Activated CD8-positive, alpha-beta memory T cell treated with anti-CD3 and anti-CD28 coated beads, Interleukin-2, amount 10 ng/mL, durations not matched to agents 7 days and 5 days (primary cell): ENCODE measurements at places on chromosomes 12 and 14. TPM values are rescaled to one million over a fixed set of nuclear protein-coding genes. Genes with fewer than 3 reads are reported as not detected.

The CLEC4D gene
- not detected for total RNA-seq

GRCh38 chr14:100827101-100828021 lies 1.4 kb downstream of the MEG3 start:
- DNase-seq: no peak
- no peak overlapping the region for H3K27ac ChIP-seq
- H3K4me3 ChIP-seq: no peak overlapping the region

- H3K27me3 ChIP-seq: peaks cover 5% of the 10 kb centered on the region
- no peak for DNase-seq
- H3K36me3 ChIP-seq: peaks cover 2% of the 10 kb centered on the region
- no peaks in the 10 kb centered on the region for H3K4me1 ChIP-seq
- no peak overlapping the region for H3K27ac ChIP-seq
Observed at GRCh38 chr12:47557386-47557785, 148.4 kb downstream of the RPAP3 start.

- H3K36me3 ChIP-seq: no peaks in the 10 kb centered on the region
- DNase-seq: no peak
- no peak overlapping the region for H3K27ac ChIP-seq
- peaks cover 2% of the 10 kb centered on the region for H3K4me1 ChIP-seq
Observed at GRCh38 chr12:29067430-29067829, 81.6 kb upstream of the FAR2 start.

GRCh38 chr12:25074113-25074512 lies 120.8 kb downstream of the DNAI7 start:
- no peak overlapping the region for H3K27ac ChIP-seq
- H3K27me3 ChIP-seq: no peaks in the 10 kb centered on the region
- no peak overlapping the region for H3K4me3 ChIP-seq
- H3K4me1 ChIP-seq: peaks cover 12% of the 10 kb centered on the region
- DNase-seq: no peak

GRCh38 chr12:12784911-12785814 lies at the start of gene APOLD1:
TSS of gene APOLD1 (plus strand) at chr12:12785659. CDS start at chr12:12785692, 33 bp downstream.
- peaks cover 42% of the 10 kb centered on the region for H3K4me1 ChIP-seq
- no peak for DNase-seq
- no peaks in the 10 kb centered on the region for H3K36me3 ChIP-seq
- peak within 1 kb of the TSS; percentile 78 for H3K4me3 ChIP-seq
- no peaks in the 10 kb centered on the region for H3K27me3 ChIP-seq

DNA sequence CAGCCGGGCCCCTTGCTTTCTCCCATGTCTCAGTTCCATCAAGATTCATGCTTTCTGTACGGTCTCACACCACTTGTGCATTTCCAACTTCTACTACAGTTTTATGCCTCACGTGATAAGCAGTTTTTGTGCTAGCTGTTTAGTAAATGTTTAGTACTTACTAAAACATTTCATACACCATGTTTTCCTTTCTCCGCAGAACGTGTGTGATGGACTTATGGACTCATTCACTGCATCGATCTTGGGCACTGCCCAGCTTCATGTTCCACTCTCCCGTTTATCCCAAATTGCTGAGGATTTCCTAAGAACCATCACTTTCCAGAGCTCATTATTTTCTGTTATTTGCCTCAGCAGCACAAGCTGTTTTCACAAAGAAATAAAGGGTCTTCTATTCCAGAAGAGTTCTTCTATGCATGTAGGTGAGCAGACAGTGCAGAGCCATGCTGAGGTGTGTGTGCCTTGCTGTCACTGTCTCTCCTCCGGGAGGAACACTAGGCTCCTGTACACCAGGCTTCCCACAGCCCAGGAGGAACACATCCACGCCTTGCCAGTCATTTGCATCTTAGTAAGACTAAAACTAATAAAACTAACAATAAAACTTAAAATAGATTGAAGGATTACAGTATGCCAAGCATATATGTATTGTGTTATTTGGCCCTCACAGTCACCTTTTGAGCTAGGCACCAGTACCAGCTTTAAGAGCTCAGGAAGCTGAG lies 90.3 kb upstream of the EEA1 start:
- H3K36me3 ChIP-seq: no peaks in the 10 kb centered on the region
- H3K27ac ChIP-seq: no peak overlapping the region
- H3K4me3 ChIP-seq: no peak overlapping the region
- H3K27me3 ChIP-seq: no peaks in the 10 kb centered on the region
- H3K4me1 ChIP-seq: no peaks in the 10 kb centered on the region
- DNase-seq: no peak

GRCh38 chr14:53947452-53948204 lies 9.0 kb downstream of the BMP4 start:
- no peak for DNase-seq
- no peak overlapping the region for H3K27ac ChIP-seq
- no peaks in the 10 kb centered on the region for H3K4me1 ChIP-seq
- no peaks in the 10 kb centered on the region for H3K36me3 ChIP-seq
- peaks cover 77% of the 10 kb centered on the region for H3K27me3 ChIP-seq

DNA sequence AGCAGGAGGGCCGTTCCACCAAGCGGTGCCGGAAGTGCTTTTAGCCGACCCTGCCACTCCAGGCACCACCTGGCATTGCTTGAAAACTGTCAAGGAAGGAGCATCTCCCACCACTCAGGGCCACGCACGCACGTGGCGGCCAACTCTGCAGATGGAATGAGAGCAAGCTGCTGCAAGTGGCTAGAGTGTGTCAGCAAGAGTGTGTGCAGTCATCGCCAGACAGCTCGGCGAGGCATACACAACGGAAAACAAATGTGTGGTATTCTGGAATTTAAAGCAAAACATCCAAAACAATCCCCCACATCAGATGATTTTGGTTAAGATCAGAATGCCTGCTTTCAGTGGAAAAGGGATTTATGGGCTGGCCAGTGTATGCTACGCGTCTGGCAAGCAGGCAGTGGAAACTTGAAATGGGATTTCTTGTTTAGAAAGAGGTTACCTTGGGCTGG lies 11.2 kb downstream of the CD9 start:
- H3K36me3 ChIP-seq: no peaks in the 10 kb centered on the region
- peaks cover 3% of the 10 kb centered on the region for H3K4me1 ChIP-seq
- H3K4me3 ChIP-seq: no peak overlapping the region
- H3K27ac ChIP-seq: no peak overlapping the region
- peaks cover 13% of the 10 kb centered on the region for H3K27me3 ChIP-seq
- no peak for DNase-seq

The TMEM132D gene
- not detected for total RNA-seq

The PLEKHD1 gene
- total RNA-seq: 0.05 TPM

GRCh38 chr12:6038160-6038559 lies 86.3 kb downstream of the VWF start:
- H3K36me3 ChIP-seq: no peaks in the 10 kb centered on the region
- no peaks in the 10 kb centered on the region for H3K4me1 ChIP-seq
- H3K4me3 ChIP-seq: no peak overlapping the region
- H3K27ac ChIP-seq: no peak overlapping the region
- peak; percentile 60 for DNase-seq
- no peaks in the 10 kb centered on the region for H3K27me3 ChIP-seq

- peaks cover 49% of the 10 kb centered on the region for H3K4me1 ChIP-seq
- H3K27ac ChIP-seq: no peak overlapping the region
- no peak for DNase-seq
- no peaks in the 10 kb centered on the region for H3K27me3 ChIP-seq
- no peak overlapping the region for H3K4me3 ChIP-seq
- H3K36me3 ChIP-seq: peaks cover 61% of the 10 kb centered on the region
Observed at GRCh38 chr12:121218588-121219352, 8.8 kb downstream of the P2RX4 start.

DNA sequence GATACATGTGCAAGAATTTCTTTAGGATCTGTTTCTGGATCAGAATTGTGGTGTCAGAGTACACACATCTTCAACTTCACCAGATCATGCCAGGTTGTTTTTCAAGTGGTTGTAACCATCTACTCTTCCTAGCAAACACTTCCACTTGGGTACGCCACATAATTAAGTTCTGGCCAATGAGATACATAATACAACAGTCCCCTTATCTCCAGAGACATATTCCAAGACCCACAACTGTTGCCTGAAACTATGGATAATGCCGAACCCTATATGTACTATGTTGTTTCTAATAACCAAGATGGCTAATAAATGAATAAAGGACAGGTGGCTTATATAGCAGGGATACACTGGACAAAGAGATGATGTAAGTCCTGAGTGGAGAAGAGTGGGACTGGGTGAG lies 2.5 kb upstream of the CHPT1 start:
- no peak overlapping the region for H3K27ac ChIP-seq
- no peaks in the 10 kb centered on the region for H3K27me3 ChIP-seq
- H3K36me3 ChIP-seq: no peaks in the 10 kb centered on the region

DNA sequence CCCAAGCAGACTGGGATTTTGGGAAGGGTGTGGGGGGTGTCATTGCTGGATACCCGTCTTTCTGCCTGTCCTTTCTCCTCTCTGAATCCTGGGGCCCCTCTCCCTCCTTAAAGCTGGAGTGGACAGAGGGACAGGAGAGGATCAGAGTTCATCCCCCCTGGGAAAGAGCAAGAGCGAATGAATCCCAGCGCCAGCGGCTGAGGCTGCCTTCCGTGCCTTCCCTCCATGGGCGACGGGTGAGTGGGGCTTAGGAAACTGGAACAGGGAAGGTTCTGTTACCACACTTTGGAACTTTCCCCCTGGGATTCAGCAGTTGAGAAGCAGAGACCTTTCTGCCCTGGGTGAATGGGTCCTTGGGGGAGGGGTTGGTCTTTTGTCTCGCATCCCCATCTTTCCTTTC lies 16.2 kb upstream of the RIN3 start:
- H3K27ac ChIP-seq: no peak overlapping the region
- peak; percentile 19 for DNase-seq
- no peak overlapping the region for H3K4me3 ChIP-seq
- H3K27me3 ChIP-seq: peaks cover 14% of the 10 kb centered on the region
- no peaks in the 10 kb centered on the region for H3K36me3 ChIP-seq
- H3K4me1 ChIP-seq: peaks cover 3% of the 10 kb centered on the region

- H3K27ac ChIP-seq: no peak overlapping the region
- H3K4me3 ChIP-seq: no peak overlapping the region
- no peaks in the 10 kb centered on the region for H3K36me3 ChIP-seq
- DNase-seq: no peak
- H3K4me1 ChIP-seq: no peaks in the 10 kb centered on the region
Observed at GRCh38 chr14:56273155-56273554, 154.9 kb downstream of the PELI2 start.

DNA sequence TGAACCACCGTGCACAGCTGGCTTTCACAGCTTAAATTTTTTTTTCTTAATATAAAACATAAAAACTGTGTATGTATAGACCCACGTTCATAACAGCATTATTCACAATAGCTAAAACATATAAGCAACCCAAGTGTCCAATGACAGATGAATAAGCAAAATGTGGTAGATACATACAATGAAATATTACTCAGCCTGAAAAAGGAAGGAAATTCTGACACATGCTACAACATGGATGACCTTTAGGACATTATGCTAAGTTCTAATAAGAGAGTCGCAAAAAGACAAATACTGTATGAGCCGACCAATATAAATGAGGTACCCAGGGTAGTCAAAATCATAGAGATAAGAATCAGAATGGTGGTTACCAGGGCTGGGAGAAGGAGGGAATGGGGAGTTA lies 13.8 kb upstream of the YY1 start:
- peaks cover 5% of the 10 kb centered on the region for H3K36me3 ChIP-seq
- no peak for DNase-seq
- H3K4me1 ChIP-seq: peaks cover 31% of the 10 kb centered on the region
- peak overlapping the region; percentile 48 for H3K27ac ChIP-seq
- no peak overlapping the region for H3K4me3 ChIP-seq

The BDKRB1 gene
- total RNA-seq: not detected

The LRP1-AS gene
- not detected for total RNA-seq

- H3K36me3 ChIP-seq: peaks cover 7% of the 10 kb centered on the region
- H3K4me1 ChIP-seq: peaks cover 49% of the 10 kb centered on the region
- no peaks in the 10 kb centered on the region for H3K27me3 ChIP-seq
- H3K27ac ChIP-seq: peak overlapping the region; percentile 88
Observed at GRCh38 chr12:122079033-122079531, 526 bp downstream of the MLXIP start.

The USP44 gene
- 11.1 TPM for total RNA-seq

DNA sequence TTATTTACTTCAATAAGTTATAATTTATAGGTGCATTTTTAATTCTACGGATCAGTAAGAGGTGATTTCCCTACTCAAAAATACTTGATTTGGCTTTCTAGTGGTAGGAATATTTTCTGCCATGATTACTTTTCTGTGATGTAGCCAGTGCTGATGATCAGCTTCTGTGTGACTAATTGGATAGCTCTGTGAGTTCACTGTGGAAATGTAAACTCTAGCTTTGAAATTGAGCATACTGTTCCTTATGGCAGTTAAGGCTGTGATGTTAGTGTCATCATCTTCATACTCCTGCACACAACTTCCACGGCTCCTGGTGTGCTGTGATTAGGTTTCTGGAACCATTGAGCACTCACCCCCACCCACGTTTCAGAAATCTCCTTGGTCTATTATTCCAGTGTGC lies 48.2 kb downstream of the PLEKHA5 start:
- no peak overlapping the region for H3K4me3 ChIP-seq
- no peaks in the 10 kb centered on the region for H3K36me3 ChIP-seq
- H3K4me1 ChIP-seq: no peaks in the 10 kb centered on the region
- no peaks in the 10 kb centered on the region for H3K27me3 ChIP-seq

- DNase-seq: no peak
- no peaks in the 10 kb centered on the region for H3K36me3 ChIP-seq
- H3K4me1 ChIP-seq: no peaks in the 10 kb centered on the region
- no peaks in the 10 kb centered on the region for H3K27me3 ChIP-seq
Observed at GRCh38 chr12:83408146-83408545, 721.4 kb downstream of the TMTC2 start.

- no peaks in the 10 kb centered on the region for H3K27me3 ChIP-seq
- H3K36me3 ChIP-seq: no peaks in the 10 kb centered on the region
- no peak for DNase-seq
- H3K4me3 ChIP-seq: no peak overlapping the region
- no peak overlapping the region for H3K27ac ChIP-seq
- no peaks in the 10 kb centered on the region for H3K4me1 ChIP-seq
Observed at GRCh38 chr14:82420871-82421270, 887.2 kb upstream of the SEL1L start.

GRCh38 chr12:127819056-127819455 lies 447.9 kb upstream of the TMEM132C start:
- DNase-seq: no peak
- no peaks in the 10 kb centered on the region for H3K36me3 ChIP-seq
- no peaks in the 10 kb centered on the region for H3K4me1 ChIP-seq

GRCh38 chr14:55927028-55927427 lies 191.2 kb upstream of the PELI2 start:
- no peaks in the 10 kb centered on the region for H3K36me3 ChIP-seq
- no peak overlapping the region for H3K4me3 ChIP-seq
- DNase-seq: no peak
- no peak overlapping the region for H3K27ac ChIP-seq
- H3K4me1 ChIP-seq: no peaks in the 10 kb centered on the region

The ZNF891 gene
- 2.3 TPM for total RNA-seq

GRCh38 chr12:121933522-121934308 lies 15.3 kb downstream of the CFAP251 start:
- H3K27me3 ChIP-seq: no peaks in the 10 kb centered on the region
- no peak overlapping the region for H3K4me3 ChIP-seq
- H3K4me1 ChIP-seq: peaks cover 6% of the 10 kb centered on the region
- no peaks in the 10 kb centered on the region for H3K36me3 ChIP-seq

DNA sequence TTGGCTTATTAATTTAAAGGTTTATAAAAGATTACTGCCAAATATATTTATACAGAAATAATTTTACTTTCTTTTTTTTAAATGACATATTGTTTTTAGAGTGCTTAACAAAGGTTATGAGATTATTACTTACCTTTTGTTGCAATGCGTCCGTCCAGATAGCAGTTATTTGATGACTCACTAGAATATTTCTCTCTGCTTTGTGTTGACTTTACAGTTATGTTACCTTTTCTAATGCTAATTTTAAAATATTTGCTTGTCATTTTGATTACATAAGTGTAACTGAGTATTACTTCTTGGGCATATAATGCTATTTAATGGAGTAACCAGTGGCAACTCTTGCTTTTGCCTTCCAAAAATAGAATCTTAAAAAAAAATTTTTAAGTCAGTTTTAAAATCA lies 6.3 kb upstream of the PZP start:
- H3K36me3 ChIP-seq: no peaks in the 10 kb centered on the region
- H3K27ac ChIP-seq: no peak overlapping the region
- DNase-seq: no peak
- H3K4me1 ChIP-seq: no peaks in the 10 kb centered on the region
- H3K4me3 ChIP-seq: no peak overlapping the region

The NGB gene
- total RNA-seq: not detected
